ENCODE measurements at places on chromosomes 1 and 21.
A peak's percentile ranks its signal among the peaks of the same experiment; 100 is the strongest.

GRCh38 chr1:219459351-219460080 is 153.4 kb downstream of the ZC3H11B start:
- DNase-seq = no peak

- DNase-seq = no peak
Measured at GRCh38 chr1:65409816-65410326, 10.6 kb upstream of the LEPR start.

- peak; percentile 11 for DNase-seq
Measured at GRCh38 chr1:23337869-23338268, 6.2 kb downstream of the HNRNPR start.

- DNase-seq = no peak
Measured at GRCh38 chr1:175208773-175209492, 16.4 kb upstream of the KIAA0040 start.

DNA sequence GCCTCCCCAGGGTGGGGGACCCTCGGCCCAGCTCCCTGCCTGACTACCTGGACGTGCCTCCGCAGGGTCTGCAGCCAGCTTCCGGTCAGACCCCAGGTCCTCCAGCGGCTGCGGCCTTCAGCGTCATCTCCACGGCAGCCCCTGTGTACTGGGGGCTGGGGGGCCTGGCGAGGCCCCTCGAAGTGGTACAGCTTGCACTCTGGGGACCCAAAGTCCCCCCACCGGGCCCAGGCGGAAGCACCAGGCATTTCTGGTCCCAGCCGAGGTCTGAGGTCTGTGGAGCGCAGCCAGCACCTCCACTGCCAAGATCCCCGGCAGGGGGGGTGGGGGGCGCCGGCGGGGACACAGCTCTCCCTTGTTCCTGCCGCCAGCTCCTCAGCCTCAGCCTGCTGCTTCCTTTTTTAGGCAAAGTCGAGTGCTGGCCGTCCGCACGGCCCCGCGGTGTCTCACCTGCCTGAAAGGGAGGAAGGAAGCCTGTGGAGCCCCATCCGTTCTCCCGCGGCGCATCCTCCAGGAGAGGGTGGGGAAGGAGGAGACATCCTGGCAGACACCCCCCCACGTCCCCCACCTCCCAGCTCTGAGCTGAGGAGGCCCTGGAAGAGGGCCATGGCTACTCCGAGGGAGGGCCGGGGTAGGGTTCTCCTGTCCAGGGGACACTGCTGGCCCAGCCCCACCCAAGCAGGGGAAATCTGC is 1.2 kb upstream of the VWA1 start:
- no peak for DNase-seq

GRCh38 chr1:219385787-219386427 is 212.2 kb downstream of the LYPLAL1 start:
- peak; percentile 56 for DNase-seq

DNA sequence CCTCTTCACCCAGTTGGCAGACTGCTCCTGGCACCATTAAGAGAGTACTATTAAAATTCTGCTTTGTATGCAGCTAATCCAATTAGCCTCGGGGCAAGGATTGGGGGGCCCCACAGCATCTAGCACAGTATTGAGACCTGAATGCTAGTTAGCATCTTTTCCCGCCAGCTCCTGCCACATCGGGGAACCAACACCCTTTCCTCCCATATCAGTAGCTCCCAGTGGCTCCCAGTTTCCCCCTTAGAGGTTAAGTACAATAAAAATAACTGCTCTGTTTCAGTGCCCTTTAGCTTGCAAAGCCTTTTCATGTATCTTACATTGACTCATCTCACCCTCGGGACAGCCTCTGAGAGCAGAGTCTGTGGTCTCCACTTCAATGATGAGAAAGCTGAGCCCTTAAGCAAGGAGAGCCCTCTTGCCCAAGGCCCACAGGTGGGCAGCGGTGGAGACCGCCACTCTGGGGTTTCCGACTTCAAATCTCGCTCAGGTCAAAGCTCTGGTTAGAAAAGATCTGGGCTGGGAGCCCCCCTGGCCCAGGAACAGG is 4.2 kb upstream of the PMVK start:
- DNase-seq = no peak

DNA sequence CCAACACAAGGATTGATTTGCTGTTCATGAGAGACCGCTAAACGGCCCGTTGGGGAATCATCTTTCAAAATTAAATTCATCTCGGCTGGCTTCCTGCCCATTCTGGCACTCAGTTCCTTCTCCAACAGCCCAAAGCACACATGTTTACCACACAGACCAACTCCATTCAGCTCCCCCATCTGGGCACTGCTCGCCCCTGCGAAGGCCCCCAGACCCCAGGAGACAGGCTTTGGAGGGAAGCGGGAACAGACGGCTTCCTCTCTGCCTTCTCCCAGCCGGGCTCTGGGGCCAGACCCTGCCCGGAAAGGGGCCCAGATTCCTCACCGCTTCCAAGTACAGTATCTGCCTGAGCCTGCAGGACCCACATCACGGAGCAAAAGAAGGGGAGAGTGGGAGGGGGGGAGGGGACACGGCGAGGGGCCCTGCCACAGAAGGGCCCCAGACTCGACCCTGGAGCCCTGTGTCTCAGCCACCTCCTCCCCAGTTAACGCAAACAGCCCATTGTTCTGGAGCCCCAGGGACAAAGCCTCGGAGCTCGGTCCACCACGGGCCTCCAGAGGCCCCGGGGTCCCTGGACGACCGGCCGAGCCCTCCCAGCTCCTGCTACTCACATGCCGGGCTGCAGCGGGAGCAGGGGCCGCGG is 660 bp downstream of the MEGF6 start:
- DNase-seq = peak; percentile 56

DNA sequence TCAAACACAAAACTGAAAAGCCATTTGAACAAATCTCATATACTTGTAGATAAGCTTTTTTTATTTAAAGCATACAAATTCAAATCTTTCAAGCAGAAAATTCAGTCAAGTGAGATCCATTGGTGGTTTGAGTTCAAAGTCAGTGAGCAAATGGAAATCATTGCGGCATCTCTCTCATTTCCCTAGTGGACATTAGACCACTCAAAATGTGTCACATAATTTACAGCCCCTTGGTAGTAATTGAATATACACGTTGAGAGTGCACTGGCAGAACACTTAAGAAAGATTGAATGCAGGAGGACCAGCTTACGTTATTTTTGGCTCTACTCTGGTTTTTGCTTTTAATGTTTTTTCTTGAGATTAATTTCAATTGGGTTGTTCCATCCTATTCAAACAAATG is 633.7 kb downstream of the USP25 start:
- DNase-seq = no peak

GRCh38 chr1:150152772-150153456 is 3.2 kb downstream of the PLEKHO1 start:
- DNase-seq = peak; percentile 26

DNA sequence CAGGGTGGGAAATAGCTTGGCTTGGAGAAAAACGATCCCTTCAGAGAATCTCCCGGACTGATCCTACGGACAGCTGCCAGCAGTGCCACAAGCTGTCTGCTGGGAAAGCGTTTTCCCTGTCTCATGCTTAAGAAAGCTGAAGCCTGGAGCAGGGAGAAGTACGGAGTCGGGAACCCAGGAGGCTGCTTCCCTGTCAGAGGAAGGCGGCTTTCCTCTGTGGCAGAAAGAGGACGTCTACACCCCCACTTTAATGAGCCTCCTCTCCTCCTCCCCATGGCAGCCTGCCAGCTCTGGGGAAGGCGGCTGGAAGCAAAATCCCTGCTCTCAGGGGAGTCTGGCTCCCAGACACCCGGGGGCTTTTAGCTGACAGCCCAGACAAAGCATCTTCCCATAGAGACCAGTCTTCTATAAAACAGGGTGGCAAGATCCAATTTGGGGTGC is 7.3 kb downstream of the KIF21B start:
- DNase-seq = peak; percentile 55

DNA sequence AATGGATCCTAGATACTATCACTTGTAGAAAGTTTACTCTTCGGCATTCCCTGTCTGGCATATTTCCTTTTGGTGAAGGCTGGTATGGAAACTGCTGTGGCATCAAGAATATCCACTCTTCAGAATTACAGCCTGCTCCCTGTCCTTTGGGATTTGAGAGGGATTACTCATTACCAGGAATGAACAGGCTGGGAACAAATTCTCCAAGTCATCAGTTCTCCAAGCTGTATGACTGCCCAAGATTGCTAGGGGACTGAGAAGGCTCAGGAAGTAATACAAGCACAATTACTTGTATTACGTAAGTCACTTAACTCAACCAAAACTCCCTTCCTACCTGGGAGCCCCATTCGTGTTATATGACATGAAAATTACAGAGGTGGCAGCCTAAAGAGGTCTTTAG is 49.6 kb downstream of the CD58 start:
- DNase-seq = peak; percentile 45

DNA sequence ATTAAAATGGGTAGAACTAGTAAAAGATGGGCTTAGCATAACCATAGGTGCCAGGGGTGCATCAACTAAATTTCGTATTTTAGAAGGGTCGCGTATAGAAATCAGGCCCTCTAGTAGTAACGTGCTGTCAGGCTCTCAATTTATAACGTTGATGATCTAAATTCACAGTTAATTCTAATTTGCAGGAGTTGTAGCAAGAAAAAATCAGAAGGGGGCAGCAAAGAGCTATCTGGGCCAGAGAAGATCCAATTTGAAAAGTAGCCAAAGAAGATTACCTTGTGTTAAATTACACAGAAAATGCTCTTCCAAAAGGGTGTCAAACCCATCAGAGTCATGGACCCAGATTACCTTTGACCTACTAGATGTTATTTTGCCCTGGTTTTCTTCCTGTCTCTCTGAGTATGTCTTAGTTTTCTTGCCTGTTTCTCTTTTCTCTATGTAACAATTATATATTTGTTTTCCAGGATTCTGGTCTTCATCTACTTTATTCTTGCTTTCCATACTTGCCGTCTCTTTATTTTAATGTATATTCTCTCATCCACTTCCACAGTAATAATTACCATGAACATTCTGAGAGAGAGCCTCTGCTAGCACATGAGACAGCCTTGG is 1030.9 kb downstream of the AMY1C start:
- peak; percentile 72 for DNase-seq

- DNase-seq = no peak
Measured at GRCh38 chr1:33805988-33806387, 57.9 kb upstream of the HMGB4 start.

GRCh38 chr1:27152004-27152828 is 2.7 kb downstream of the SLC9A1 start:
- peak; percentile 57 for DNase-seq

DNA sequence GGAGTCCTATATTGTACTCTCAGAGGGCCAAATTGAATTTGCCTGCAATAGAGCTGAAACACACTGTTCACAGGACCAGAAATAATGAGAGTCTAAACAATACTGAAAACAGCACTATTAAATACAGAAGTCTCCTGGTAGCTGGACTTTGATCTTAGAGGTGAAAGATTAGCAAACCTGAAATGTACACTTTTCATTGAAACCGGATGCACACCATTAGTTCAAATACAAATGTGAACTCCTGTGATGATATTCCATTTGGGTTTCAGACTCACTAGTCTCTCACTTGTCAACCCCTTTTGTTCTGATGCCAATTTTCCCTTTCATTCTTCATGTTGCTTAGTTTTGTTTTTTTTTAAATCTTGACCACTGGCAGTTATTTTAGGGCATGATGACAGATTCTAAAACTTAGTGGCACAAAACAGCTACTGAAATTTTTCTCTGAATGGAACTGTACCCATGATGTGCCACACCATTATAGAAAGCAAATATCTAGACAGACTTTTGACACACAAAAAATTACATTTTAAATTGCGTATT is 5.9 kb upstream of the TNFSF4 start:
- DNase-seq = no peak

GRCh38 chr1:36908096-36908495 is 126.2 kb downstream of the GRIK3 start:
- no peak for DNase-seq

- no peak for DNase-seq
Measured at GRCh38 chr1:33375316-33375715, 54.4 kb upstream of the A3GALT2 start.

DNA sequence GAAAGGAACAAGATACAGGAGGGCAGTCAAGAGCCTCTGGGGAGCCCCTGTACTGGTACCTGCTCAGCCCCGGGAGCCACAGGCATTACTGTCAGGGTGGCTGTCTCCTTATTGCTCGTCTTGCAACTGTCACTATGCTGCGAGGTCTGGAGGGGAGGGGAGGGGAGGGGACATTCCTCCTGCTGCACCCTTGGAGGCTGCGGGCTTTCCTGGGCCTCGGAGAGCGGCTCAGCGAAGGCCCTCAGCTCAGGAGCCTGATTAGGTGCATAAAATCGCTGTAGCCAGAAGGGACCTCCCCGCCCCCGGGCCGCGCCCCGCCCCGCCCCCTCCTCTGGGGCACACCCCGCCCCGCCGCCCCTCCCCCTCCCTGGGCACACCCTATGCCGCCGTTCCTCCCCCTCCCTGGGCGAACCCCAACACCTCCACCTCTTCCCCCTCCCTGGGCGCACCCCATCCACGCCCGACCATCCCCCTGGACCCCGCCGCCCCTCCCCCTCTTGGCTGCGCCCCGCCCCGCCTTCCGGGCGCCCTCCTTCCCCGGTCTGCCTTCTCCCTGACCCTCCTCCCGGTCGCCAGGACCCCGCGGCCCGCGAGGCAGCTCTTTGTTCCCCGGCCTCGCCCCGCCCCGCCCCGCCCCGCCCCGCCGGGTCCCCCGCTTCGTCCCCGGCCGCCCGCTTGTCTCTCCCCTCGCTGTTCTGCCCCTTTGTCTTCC is 35.5 kb downstream of the CACHD1 start:
- no peak for DNase-seq

- no peak for DNase-seq
Measured at GRCh38 chr1:43273708-43274107, 3.9 kb downstream of the TMEM125 start.

DNA sequence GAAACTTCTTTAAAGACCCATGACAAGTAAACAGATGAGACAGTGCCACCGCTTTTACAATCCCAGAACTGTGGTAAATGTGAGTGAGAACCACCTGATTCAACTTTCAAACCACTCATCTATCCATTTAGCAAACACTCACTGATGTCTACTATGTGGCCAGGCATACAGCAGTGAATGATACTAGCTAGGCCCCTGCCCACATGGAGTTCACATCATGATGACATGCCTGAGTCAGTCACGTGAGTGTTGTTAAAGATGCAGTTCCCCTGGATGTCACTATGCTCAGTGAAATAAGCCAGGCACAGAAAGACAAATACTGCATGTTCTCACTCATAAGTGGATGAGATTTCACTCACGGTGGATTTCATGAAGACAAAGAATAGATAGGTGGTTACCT is 28.4 kb downstream of the STX6 start:
- DNase-seq = no peak

GRCh38 chr1:76294482-76295194 is 220.1 kb downstream of the ST6GALNAC3 start:
- DNase-seq = no peak

GRCh38 chr21:31132574-31133242 is 94.4 kb upstream of the KRTAP19-8 start:
- no peak for DNase-seq

GRCh38 chr1:214370615-214371014 is 89.7 kb downstream of the SMYD2 start:
- DNase-seq = no peak

- DNase-seq = peak; percentile 4
Measured at GRCh38 chr1:67664048-67664447, 21.0 kb upstream of the GADD45A start.

GRCh38 chr1:167812972-167813371 is 91.2 kb downstream of the MPZL1 start:
- DNase-seq = no peak

- no peak for DNase-seq
Measured at GRCh38 chr1:60141276-60141675, 67.7 kb upstream of the C1orf87 start.

- DNase-seq = no peak
Measured at GRCh38 chr1:153228491-153228890, 11.1 kb downstream of the PRR9 start.

All from adipocyte (in vitro differentiated cells).